ENCODE measurements at places on chromosomes 1 and 21.

GRCh38 chr21:41396558-41397075 lies 29.4 kb upstream of the MX1 start:
- DNase-seq = no peak

- no peak for DNase-seq
These were observed 140.0 kb upstream of the GRIK3 start for GRCh38 chr1:37174341-37174740.

GRCh38 chr1:203539831-203540546 lies 46.0 kb downstream of the OPTC start:
- no peak for DNase-seq

DNA sequence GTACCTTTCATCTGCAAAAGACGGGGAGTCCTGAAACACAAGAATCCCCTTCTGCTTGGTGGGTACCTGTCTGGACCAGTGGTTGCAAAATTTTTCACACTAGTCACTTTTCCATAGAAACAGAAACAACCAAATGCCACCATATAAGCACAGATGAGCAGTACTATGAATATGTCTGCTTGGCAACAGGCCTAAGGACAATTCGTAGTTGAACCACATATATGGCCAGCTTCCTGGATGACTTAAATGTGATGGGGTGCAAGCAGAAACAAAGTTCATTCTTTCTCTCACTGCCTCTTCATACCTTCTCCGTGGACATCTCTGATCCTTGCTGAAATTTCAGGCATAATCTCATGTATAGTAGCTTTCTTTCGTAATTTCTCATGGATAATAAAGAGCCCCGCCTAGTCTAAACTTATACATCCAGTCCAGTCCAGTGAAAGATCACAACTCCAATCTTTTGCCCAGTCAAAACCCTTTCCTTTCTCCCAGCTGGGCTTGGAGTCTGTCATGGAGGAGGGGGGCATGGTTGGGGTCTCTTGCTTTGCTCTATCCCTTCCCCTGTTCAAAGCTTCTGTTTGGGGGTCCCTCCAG lies 7.0 kb downstream of the FCAMR start:
- DNase-seq = no peak

GRCh38 chr1:109327285-109327684 lies 20.5 kb upstream of the MYBPHL start:
- DNase-seq = no peak

DNA sequence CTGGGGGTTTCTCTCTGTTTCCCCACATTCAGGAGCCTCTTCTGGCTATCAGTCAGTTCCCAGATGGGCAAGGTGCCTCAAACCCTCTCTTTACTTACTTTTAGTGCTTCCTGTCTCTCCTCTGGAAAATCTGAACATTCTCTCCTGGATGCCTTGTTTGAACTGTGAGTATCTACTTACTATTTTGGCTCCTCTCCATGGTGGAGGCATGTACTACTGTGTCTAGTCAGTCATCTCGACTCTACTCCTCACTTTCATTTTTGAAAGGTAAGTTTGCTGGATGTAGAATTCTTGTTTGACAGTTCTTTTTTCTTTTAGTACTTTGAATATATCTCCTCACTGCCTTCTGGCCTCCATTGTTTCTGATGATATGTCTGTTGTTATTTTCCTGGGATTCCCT lies 70.9 kb upstream of the FAM78B start:
- DNase-seq = no peak

- no peak for DNase-seq
These were observed 7.5 kb downstream of the IKBKE start for GRCh38 chr1:206477581-206478380.

DNA sequence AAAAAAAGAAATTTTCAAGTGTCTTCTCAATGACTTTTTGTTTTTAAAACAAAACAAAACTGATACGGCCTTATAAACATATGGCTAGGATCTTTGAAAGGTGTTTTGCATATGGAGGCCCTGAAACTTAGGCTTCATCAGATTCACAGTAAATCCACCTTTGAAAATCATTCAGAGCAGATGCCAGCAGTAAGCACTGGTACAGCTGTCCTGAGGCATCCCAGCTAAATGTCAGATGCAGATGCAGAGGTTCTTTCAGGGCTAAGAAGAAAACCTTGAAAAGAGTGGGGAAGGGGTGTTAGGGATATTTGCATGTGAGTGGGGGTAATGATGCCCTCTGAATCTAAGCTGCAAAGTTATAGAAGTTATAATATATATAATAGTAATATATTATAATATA lies 56.2 kb upstream of the GNG12 start:
- DNase-seq = no peak

DNA sequence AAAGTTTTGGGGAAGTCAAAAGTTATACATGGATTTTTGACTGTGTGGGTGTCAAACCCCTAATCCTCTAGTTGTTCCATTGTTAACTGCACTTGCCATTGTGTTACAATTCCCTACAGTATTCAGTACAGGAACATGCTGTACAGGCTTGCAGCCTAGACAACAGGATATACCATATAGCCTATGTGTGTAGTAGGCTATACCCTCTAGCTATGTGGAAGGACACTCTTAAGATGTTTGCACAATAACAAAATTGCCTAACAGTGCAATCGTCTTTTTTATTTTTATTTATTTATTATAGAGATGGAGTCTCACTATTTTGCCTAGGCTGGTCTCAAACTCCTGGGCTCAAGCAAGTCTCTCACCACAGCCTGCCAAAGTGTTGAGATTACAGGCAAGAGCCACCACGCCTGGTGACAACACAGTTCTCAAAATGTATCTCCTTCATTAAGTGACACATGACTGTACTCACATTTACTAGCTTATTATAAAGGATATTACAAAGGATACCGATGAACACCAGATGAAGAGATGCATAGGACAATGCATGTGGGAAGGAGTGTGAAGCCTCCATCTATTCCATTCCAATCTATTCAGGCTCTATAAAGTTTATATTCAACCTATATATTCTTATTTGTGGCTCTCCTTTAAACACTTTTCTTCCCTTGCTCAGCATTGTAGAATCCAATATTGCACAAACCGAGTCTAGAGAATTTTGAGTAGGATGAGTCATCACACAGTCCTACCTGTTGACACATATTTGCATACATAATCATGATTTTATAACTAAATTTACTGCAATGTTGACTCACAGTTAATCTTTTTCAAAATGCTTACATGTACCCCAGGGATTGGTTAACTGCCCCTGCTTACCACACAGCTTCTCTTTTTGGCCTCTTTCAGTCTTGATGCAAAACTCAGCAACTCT lies 28.4 kb upstream of the CEP350 start:
- no peak for DNase-seq
